LNCaP clone FGC (cell line): ENCODE measurements at places on chromosomes 7 and 10.

DNA sequence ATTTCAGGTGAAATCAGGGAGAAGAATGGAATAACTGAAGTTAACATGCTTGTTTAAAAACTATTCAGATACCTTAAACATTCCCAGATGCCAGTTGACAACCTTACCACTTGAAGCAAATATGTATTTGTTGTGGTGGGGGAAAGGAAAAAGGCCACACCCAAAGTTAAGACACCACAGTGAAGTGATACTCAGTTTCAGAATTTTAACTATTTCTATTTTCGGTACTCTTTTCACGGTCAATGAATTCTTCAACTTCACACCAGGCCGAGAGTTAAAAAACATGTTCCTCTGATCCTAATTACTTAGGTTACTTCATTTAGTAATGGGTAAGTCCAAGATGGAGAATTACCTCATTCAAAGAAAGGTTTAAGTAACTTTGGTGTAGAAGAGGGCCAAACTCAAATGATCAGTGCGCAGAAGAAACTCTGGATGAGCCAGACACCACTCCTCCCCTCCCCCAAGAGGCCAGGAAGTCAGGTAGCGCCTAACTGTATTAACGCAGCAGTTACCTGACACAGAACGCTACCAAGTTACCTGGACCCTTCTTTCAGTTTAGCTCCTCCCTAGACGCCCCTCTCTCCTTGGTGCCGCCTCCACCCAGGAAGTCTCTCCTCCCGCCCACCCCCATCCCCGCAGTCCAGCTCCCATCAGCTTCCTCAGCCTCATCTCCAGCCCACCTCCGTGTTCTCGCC is 700 bp downstream of the MTPN start:
- DNase-seq = no peak

- no peak for DNase-seq
Observed at GRCh38 chr10:117175215-117175900, 21.9 kb upstream of the KCNK18 start.

DNA sequence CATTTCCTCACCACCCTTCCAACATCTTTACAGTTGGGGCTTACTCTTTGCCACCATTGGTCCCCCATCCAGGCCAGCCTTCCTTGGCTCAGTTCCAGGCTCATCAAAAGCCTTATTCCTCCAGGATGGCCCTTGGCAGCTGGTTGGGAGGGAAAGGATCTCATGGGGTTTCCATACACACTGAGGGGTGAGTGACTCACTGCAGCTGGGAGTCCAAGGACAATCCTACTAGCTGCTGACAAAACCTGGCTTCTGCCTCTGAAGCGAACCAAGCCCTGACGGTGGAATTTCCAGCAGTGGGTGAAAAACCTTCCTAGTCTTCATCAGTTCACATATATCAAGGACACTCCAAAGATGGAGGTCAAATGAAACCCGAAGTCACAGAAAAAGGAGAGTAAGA is 22.9 kb downstream of the CRHR2 start:
- no peak for DNase-seq

DNA sequence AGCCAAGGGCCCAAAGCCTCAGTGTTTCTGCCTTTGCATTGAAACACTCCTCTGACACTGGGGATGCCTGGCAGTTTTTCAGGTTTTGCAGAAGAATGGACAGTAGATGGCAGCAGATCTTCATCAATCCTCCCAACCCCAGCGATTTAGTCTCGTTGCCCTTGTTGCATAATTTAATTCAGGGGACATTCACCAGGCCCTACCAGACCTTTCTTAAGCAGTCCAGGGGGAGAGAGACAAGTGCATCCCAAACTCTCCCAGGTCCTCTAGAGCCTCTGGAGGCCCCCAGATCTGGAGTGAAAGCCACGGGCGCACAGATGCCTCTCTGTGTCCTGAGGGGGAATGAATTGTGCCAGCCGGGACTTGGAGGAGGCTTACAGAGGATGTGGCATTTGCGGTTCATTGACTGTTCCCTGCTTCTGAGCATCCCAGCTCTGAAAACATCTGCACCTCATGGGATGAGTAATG is 29.6 kb downstream of the MINDY4 start:
- no peak for DNase-seq

- DNase-seq = no peak
Observed at GRCh38 chr7:116546916-116547315, 22.1 kb downstream of the CAV1 start.

GRCh38 chr10:91050371-91051034 is 129.6 kb upstream of the ANKRD1 start:
- DNase-seq = no peak

GRCh38 chr10:44769450-44769849 is 141.7 kb upstream of the TMEM72 start:
- DNase-seq = no peak

GRCh38 chr10:58672845-58673244 is 160.2 kb downstream of the BICC1 start:
- DNase-seq = no peak

DNA sequence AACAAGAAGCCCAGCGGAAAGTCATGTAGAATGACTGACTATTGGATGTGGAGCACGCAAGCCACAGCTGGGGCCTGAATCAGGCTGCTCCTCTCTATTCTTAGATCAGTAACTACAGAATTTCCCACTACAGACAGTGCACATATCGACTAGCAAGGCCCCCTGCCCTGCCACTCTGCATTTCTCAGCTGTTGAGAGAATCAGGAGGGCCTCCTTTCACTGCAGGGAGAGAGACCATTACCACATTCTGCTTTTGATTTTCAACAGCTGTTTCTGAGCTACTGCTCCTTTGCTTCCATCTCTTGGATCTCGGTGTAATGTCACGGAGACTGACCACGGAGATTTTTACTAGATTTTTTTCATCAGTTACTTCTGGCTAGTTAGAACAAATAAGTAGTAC is 73.8 kb downstream of the PON1 start:
- no peak for DNase-seq

DNA sequence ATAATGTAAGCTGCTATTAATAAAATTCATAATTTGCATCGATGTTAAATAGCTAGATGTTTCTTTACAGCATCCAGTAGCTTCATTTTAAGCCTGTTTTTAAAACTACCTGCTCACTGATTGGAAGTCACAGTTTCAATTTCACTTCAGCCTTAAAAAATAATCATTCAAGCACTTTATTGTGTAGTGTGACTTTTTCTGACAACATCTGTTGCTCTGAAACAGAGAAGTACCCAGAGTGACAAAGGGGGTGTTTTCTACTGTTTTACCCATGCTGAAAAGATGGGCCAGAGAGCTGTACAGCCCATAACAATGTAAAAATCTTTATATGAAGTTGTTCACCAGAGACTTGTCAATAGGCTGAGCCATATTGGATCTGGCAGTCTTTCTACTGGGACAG is 437.2 kb downstream of the MDFIC start:
- no peak for DNase-seq

GRCh38 chr7:74575083-74575784 is 82.3 kb upstream of the GTF2I start:
- DNase-seq = no peak

- DNase-seq = no peak
Observed at GRCh38 chr10:79595510-79595909, 15.2 kb upstream of the SFTPA1 start.

GRCh38 chr10:71531485-71532446 is 135.0 kb downstream of the CDH23 start:
- DNase-seq = no peak

GRCh38 chr7:151237244-151238189 is 5.2 kb downstream of the CHPF2 start:
- no peak for DNase-seq

DNA sequence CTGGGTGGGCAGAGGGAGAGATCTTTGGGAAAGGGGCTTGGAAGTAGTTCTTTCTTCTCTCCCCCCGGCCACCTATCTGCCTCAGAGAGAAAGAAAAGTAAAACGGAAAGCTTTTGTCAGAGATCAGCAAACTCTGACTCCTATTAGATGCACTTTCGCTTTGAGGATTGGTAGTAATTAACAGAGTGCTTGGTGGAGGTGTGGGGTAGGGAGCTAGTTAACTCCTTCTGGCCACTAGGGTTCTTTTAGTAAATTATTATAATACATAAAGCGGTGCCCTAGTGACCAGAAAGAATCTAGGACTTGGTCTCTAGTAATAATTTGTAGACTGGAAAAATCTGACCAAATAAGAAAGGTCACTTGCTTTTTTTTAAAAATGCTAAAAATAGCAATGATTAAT is 54.6 kb downstream of the CPVL start:
- no peak for DNase-seq

DNA sequence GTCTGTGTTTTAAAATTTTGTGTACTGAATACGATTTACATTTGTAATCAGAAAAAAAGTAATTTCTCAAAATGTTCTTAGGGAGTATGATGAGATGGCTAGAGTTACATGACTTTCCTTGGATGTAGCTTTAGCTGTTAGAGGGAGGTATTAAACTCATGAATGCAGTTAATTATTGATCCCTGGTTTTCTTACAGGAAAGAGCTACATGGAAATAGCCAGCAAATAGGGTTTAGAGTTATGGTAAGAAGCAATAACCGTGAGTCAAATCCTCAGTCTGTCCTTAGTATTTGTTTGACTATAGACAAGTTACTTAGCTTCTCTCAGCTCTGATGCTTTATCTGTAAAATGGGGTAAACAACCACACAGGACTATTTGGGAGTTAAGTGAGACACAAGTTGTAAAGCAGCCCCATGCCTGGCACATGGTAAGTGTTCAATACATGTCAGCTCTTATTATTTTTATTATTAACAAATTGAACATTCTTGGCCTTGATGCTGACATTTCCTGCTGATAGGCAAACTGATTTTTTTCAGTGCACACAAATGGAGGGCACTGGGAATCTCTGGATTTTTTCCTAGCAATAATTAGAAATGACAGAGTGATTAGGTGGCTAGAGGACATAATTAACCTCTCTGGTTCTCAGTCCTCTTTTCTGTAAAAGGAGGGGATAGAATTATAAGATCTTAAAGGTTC is 204.5 kb upstream of the PHYHIPL start:
- no peak for DNase-seq

- DNase-seq = no peak
Observed at GRCh38 chr10:6811153-6811552, 231.1 kb upstream of the PRKCQ start.

GRCh38 chr10:129511086-129511485 is 44.0 kb downstream of the MGMT start:
- DNase-seq = no peak

DNA sequence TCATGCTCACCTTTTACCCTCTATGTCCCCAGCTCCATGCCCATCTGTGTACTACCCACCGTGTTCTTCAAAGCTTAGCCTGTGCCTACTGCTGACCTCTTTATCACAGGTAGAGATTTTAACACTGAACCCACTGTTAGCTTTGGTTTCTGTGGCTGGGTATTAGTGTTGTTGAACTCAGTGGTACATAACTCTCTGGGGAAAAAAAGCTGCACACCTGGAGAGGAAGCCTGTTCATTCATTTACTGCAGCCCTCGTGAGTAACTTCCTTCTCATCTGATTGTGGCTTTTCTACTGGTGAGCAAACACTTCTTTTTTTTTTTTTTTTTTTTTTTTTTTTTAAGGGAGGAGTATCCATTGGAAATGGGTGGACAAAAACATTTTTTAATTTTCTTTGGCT is 326.3 kb downstream of the CCSER2 start:
- DNase-seq = no peak

DNA sequence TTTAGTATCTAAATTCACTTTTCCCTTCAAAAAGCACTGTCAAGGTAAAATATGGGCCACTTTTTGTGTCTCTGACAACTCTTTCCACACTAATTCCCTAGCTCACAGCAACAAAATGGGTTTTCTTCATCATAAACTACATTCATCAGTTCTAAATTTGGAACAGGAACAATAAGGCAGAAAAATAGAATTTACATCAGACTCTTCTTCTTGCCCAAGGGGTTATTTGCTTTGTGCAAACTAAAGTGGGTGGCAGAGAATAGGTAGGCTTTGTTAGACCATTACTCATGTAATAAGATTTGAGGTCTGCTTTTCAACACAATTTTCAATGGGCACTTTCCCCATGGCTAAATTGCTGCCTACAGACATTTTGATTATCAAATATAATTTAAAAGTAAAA is 17.6 kb upstream of the PPP1R17 start:
- DNase-seq = no peak

- DNase-seq = no peak
Observed at GRCh38 chr10:81963606-81964005, 88.6 kb downstream of the NRG3 start.

DNA sequence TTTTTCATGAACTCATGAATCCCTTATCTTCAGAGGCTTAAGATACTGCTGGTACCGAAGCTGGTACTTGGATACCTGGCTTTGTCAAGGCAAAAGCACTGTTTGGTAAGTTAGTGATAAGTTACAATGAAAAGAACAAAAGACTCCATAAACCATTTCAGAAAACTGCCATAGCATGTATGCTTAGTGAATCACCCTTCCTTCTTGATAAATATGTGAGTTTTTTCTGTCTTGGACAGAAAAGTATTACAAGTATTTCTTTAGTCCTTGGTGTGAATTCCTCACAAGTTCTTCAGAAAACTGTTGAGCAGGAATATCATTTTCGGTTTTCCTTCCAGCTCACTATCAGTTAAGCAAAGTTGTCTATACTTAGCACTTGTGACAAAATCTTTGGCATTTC is 25.6 kb downstream of the PUS7 start:
- DNase-seq = no peak

DNA sequence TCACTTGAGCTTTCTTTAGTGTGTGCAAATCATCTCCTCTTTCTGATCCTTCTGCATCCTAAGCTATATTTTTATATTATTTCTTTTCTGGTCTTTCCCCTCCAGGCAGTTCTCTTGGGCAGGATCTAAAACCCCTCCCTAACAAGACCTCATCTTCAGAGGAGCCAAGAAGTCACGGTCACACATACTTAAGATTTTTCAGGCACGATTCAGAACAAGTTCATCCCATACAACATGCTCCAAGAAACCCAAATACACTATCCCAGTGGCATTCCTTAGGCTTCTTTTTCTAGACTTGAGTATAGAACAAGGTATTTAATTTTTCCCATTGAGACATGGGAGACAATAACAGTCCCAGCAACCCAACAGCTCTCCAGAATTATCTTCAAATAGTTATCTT is 1251.5 kb downstream of the DNAJB9 start:
- no peak for DNase-seq

DNA sequence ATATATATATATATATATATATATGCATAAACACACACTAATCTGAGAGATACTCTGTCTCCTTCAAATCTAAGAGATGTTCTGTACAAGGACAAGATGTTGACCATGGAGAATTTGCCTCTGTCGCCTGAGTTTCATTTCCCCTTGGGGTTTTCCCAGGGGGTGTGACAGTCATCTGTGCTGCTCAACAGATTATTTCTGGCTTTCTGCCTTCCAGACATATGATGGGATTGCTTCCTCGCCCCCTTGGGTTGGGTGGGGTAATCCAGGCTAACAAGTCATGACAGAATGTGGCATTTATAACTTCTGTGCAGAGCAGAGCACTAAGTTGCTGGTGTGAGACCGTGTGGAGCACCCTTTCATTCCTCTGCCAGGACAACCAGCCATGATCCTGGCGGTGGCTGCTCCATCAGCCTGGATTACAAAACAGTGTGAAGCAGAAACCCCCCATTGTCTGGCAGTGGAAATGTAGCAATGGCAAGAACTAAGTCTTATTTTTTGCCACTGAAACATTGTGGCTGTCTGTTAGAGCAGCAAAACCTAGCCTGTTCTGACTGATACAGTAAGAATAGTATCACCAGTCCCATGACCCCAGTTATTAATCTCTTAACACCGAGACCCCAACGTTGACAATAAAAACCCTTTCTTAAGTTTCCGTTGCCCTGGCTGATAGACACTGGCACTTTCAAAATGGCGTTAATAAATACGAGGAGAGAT is 13.7 kb upstream of the USP6NL start:
- DNase-seq = no peak
